ENCODE measurements at places on chromosomes 7 and 10.
A peak's percentile ranks its signal among the peaks of the same experiment; 100 is the strongest.

DNA sequence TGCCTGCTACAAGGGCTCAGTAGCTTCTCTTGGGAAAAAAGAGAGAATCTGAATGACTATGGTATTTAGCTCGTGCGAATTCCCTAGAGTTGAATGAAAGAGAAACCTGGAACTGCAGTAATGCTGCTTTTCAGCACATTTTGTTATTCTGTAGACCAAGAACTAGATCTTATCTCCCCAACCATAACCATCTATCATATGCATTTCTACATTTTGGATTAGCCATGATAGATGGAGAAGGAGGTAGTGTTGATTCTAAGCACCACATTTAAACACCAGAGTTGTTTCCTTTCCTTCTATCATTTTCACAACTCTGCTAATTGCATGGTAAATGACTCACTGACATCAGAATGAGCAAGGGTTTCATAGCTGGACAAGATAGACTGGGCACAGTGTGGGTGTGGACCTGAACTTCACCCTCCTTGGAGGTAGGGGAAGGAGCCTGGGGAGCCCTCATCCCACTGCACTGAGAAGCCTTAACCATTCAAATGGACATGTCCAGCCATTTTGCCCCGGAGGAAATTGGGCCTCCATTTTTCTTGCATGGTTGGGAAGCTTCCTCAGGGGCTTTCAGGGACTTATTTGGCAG is 55.3 kb upstream of the BMPER start:
- no peak for DNase-seq

DNA sequence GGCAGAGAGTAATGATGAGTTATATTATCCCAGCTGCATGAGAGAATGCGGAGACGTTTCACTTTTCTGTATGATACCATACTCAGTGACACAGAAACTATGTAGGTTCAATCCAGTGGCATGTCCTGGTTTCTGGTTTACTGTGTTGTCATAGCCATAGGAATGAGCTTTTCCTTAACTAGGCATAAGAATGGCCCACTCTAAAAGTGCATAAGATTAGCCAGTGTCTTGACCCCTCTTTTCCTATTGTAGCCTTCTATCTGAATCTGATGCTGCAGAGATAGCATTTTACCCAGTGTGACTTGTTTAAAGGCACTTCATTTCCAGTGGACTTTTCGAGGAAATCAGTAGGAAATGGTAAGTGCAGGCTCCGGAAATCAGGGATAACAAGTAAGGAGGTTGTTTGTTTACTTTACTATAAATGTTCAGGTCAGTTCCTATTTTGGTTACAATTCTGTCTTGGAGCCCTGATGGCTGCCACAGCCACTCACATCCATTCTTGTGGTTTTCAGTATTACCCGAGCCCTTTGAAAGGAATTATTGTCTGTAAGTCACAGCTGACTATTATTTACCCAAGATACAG is 70.5 kb downstream of the SEMA3A start:
- no peak for DNase-seq

DNA sequence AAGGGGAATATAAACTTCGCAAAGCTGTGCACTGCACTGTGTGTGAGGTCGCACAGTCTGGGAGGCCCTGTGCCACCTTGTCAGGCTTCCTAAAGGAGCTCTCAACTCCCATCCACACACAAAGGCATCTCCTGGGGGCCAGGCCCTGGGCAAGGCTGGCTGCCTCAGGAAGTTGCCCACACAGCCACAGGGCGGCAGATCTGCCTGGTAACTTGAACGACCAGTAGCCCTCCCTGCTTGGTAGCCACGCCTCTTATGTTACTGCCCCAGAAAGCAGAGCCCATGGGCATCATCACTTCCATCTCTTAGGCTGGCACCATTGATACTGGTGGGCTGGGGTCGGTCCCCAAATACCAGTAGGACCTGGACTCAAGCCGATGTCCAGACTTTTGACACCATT is 82.8 kb downstream of the HECW1 start:
- DNase-seq = no peak

DNA sequence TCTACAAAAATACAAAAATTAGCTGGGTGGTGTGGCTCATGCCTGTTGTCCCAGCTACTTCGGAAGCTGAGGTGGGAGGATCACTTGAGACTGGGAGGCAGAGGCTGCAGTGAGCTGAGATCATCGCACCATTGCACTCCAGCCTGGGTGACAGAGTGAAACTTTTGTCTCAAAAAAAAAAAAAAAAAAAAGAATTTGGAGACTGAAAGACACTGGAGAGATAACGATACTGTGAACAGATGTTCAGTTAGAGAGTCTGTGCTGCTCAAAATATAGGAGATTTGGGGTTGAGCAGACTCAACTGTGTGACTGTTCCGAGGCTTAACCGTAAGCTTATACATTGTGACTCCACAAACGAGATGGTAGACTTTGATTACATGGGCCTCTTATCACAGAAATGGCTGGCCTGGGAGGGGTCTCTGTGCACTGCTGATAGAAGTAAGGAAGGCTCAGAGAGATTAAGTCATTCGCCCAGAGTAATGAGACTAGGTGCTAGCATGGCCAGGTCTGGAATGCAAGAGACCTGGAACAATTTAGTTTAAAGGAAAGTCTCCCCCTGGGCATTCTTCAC is 19.4 kb downstream of the WBP1L start:
- no peak for DNase-seq

GRCh38 chr10:94602729-94603515 is 57.3 kb downstream of the HELLS start:
- DNase-seq = no peak

- no peak for DNase-seq
Observed at GRCh38 chr10:25797888-25798429, 136.1 kb upstream of the MYO3A start.

DNA sequence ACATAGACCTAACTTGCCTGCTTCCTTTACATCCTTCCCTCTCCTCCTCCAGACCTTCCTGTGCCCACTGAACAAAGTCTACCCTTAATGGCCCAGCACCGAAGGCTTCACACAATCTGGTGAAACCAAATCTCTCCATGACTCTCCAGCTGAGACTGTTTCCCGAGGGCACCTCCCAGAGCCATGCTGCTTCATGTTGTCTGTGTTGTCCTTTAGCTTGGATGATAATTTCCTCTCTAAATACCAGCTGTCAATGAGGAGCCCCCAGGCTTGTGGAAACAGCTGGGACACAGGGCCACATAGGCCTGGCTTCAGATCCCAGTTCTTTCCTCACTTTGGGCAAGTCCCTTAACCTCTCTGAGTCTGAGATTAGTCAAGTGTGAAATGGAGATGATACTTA is 54.3 kb downstream of the DLD start:
- DNase-seq = no peak

DNA sequence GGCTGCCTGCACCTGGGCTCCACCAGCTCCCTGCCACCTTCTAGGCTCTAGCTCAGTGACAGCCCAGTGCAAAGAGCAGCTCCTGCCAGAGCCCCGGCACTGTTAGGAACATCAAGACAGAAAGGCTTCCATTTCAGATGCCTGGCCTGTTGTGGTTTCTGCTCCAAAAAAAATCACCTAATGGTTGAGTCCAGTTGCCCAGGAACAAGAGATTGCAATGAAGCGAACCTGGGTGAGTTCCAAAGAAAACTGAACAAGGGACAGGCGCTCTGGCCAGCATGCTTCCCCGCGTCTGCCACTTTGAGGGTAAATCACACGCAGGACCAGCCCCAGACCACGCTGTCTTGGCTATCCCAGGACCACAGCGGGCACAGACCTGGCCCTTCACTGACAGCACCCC is 47.0 kb upstream of the RASGEF1A start:
- no peak for DNase-seq

DNA sequence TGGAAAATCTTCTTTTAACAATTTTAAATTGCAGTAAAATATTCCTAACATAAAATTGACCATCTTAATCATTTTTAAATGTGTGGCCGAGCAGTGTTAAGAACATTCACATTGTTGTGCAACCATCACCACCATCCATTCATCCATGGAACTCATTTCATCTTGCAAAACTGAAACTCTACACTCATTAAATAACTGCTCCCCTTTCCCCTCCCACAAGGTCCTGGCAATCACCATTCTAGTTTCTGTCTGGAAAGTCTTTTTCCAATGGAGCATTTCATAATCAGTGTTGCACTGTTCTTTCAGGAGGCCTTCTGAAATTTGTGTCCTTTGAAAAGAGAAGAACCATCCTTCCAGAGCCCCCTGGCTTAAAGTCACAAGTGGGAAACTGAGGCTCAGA is 233.1 kb downstream of the PLXNA4 start:
- no peak for DNase-seq

GRCh38 chr10:128156999-128157755 is 31.0 kb upstream of the MKI67 start:
- DNase-seq = no peak

GRCh38 chr10:71378336-71379117 is 18.2 kb upstream of the CDH23 start:
- no peak for DNase-seq

- peak; percentile 26 for DNase-seq
Observed at GRCh38 chr10:69045441-69046300, 42.2 kb upstream of the SRGN start.

DNA sequence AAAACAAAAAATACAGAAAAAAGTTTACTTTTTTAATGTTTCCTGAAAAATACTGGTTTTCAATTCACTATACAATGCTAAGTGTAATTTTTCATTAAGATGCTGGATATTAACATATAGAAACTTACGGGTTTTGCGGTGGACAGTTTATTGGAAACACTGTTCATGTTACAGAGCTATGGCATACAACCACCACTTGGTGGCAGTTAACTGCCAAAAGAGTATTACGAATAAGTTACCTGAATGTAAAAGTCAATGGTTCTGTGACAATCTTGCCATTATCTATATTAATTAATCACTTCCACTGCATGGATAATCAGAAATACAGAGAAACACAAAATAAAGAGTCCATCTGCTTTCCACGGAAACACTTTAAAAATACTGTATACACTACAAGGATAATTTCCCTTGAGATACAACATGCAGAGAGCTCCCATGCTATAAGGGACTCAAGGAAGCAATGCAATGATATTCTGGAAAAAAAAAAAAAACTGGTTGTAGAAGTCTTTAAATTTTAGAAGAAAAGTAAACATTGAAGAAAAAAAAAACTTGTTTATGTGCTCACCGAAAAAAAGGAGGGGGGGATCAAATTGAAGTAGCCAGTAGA is 97.0 kb downstream of the TPK1 start:
- DNase-seq = no peak

DNA sequence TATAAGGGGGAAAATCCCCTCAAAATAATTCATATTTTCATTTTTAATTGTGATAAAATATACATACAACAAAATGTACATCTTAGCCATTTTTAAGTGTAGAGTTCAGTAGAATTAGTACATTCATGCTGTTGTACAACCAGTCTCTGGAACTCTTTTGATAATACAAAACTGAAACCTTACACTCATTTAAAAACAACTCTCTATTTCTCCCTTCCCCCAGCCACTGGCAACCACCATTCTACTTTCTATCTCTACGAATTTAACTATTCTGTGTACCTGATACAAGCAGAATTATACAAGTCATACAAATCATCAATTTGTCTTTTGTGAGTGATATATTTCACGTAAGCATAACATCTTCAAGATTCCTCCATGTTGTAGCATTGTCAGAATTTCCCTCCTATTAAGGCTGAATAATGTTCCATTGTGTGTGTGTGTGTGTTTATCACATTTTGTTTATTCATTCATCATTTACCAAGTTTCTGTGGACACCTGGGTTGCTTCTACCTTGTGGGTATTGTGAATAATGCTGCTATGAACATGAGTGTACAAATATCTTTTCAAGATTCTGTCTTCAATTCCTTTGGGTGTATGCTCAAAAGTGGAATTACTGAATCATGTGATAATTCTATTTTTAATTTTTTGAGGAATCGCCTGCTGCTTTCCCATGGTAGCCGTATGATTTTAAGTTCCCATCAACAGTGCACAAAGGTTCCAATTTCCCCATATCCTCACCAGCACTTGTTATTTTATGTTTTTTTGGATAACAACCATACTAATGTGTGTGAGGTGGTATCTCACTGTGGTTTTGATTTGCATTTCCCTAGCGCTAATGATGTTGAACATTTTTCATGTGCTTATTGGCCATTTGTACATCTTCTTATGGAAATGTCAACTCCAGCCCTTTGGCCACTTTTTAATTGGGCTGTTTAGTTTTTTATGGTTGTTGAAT is 4.7 kb upstream of the EBLN1 start:
- no peak for DNase-seq

DNA sequence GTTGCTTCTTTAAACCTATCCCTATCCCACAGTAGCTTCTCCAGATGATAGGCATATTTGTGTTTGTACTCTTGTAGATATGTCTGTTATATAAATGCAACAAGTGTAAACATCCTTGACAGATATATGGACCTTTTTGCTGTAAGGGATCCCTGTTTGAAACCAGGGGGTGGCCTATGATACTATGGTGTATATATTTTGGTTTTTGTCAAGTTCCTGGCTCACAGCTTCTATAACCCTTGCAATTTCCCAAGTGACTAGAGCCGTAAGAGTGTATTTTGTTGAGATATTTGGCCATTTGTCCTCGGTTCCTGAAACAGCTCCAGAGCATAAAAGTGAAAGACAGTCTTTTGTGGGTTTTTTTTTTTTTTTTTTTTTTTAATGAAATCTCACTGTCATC is 9.7 kb downstream of the COMTD1 start:
- no peak for DNase-seq

DNA sequence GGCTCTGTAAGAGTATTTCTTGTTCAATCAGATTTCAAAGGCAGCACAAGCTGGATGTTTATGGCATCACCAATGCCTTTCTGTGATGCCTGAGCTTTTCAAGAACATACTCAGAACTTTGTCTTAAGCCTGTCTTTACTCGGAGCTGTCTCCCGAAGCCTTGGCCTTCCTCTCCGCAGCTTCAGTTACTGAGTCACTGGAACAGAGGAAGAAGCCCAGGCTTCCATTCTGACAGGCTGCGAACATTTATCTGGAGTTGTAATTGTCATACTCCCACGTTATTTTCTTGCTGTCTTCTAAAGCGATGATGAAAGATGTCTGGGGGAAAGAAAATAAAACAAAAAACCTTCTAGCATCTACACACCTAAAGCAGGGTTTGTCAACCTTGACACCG is 43.9 kb downstream of the GRK5 start:
- DNase-seq = no peak

- no peak for DNase-seq
Observed at GRCh38 chr10:119340893-119341458, 133.6 kb downstream of the GRK5 start.

DNA sequence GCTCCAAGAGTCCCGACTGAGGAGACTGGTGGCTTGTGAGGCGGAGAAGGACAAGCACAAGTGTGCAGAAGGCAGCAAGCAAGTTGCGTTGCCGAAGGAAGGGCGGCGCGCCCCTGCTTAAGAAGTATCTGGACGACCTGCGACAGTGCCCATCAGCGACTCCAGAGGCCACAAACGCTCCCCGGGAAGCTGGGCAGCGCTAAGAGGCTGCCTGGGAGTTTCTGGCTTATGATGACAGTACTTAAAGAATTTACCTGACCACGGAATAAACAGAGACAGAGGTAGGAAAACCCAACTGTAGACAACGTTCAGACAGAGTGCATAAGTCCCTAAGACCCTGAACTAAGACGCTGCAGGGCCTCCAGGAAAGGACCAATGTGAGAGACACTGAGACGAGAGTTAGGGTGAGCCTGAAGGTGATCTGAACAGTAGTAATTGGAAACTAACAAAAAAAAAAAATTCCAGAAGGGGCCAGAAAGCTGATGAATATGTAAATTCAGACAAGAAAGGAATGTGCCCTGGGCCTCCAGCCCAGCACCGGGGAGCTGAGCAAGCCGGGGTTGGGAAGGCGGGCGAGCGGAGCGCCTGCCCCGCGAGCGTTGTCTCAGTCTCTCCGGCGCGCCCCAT is 1.0 kb downstream of the OSBPL3 start:
- DNase-seq = no peak
